ENCODE measurements at places on chromosomes 16 and 17.

GRCh38 chr16:75217389-75217851 is 1.4 kb upstream of the CTRB1 start:
- DNase-seq = no peak

GRCh38 chr17:72134608-72135394 is 14.0 kb downstream of the SOX9 start:
- no peak for DNase-seq

DNA sequence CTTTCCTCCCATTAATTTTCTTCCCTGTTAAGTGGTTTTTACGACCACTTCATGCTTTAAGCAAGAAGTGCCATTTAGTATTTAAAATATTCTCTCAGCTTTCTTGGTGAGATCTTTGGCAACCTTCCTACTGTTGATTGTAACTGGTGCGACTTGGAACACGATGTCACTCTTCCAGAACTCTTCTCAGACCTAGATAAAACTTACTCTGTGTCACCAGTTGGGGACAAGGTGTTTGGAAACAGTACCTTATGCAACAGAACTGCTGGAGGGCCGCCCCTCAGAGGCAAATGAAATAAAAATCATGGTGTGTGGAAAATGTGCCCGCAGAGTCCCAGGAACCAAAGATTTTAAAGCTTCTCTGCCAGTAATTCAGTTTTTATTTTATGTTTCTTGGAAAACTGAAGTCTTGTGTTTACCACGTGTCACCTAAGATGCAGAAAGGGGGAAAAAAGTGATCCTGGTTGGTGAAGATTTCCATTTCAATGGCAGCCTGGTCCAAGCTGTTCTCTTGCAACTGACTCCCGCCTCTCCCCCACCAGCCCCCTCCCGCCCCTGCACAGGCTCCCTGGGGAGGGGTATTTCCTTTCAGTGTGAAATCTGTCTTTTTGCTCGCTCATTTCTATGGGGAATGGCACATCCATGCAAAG is 7.2 kb upstream of the HSD11B2 start:
- no peak for DNase-seq

DNA sequence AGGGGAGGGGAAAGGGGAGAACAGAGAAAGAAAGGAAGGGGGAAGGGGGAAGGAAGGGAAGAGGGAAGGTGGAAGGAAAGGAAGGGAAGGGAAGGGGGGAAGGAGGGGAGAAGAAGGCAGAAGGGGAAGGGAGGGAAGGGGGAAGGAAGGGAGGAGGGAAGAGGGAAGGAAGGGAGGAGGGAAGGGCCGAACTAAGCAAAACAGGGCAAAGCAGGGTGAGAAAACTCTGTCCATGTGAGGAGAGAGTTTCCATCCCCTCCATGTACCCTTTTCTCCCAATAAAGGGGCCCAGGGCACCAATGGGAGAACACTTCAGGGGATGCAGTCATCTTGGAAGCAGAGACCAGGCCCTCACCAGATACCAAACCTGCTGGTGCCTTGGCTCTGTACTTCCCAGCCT is 256.8 kb upstream of the CDH5 start:
- DNase-seq = no peak

DNA sequence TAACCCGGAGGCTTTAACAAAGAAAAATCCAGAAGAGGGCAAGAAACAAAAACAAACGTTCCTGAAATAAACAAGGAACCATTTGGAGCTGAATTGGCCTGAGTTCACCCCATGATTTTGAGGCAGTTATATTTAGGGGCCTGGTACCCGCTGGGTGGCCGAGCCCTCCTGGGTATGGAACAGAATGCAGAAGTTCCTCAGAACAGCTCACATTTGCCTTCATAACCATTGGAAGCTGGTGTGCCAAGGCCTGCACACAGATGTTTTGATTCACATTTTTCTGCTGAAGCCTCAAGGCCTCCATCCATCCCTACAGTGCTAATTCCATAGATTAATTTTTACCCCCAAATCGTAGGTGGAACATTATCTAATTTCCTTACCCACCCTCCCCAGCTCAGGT is 3.3 kb upstream of the ZFHX3 start:
- DNase-seq = no peak

DNA sequence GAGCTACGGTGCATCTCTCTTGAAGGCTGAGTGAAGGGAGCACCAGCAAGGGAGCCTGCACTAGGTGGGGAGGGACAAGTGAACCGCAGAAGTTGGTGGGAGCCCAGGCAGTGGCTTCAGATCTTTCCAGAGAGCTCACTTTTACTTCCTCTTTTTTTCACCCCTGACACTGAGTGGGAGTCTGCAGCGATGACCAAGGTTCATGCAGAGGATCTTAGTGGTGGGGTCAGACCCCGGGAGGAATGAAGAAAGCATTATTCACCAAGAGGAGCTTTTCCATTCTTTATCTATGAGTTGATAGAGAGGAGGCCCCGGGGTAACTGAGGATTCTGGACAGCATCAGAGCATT is 3.0 kb upstream of the CCL2 start:
- peak; percentile 96 for DNase-seq

DNA sequence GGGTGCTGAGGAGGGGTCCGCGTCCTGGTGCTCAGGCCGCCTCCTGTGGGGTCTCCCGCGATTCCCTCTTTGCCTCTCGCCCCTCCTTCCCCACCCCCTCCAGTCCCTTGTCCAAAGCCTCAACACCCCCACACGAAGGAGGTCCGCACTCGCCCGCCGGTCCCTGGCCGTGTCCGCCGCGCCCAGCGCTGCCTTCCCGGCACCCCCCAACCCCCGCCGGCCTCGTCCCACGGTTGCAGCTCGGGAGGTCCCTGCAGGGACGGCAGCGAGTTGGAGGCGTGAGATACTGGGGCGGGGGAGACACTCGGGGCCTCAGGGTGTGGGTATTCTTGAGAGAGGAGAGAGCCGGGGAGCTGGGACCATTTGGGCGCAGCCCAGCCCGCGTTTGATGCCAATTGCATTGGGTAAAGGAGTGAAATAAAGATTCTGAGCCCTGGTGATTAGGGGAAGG is 468 bp downstream of the FLYWCH2 start:
- DNase-seq = peak; percentile 30

GRCh38 chr17:19724501-19725420 is 8.4 kb upstream of the SLC47A2 start:
- DNase-seq = peak; percentile 97

GRCh38 chr16:76622876-76623275 is 345.7 kb downstream of the CNTNAP4 start:
- DNase-seq = no peak

DNA sequence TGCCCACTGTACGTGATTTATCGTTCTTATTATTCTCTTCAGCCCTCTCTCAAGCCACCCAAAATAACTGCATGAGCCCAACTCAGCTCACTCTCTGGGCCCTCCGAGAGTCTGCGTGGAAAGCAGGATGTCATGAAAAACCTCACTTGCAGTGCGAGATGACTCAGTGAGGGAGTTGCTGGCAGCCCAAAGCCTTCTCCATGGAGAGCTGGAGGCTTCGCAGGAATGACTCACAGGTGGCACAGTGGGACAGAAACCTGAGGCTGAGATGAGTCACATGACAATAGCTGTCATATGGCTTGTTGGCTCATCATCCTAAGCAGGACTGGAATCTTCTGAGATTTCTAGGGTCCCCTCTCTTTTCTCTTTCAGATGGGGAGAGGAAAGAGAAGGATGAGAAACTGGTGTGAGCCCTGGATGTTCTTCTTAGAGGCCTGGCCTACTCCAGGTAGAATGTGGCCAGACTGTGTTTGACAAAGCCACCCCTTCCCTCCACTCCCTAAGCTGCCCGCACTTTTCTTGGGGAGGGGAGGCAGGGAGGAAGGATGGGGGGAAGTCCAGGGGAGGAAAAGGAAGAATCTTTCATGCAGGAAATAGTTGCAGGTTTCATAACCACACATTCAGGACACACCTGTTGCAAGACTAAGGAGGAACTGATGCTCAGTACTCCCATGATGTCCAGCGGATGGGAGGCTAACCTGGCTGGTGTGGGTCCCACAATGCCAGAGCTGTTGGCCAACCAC is 160.6 kb upstream of the RPL38 start:
- peak; percentile 2 for DNase-seq

GRCh38 chr16:25835126-25835525 is 143.4 kb downstream of the HS3ST4 start:
- DNase-seq = peak; percentile 45

DNA sequence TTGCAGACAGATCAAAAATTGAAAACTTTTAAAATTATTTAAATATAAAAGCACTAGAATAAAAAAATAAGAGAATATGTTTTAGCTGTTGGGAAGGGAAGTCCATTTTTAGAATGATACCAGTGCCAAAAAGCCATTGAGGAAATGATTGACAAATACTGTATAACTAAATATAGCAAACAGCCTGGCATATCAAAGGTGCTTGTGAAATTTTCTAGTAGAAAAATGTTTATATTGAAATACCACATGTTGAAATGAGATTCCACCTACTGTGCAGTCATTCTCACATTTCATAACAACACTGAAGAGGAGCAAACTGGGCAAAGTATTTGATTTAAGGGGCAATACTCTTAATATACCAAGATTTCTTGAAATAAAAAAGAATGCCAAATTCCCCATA is 183.5 kb downstream of the PHKB start:
- DNase-seq = no peak

GRCh38 chr17:6334386-6334785 is 100.5 kb downstream of the AIPL1 start:
- no peak for DNase-seq

- peak; percentile 86 for DNase-seq
Observed at GRCh38 chr16:67562526-67562917, at the start of gene CTCF. CTCF (plus strand) TSS chr16:67562526; CDS start chr16:67610833, 48,307 bp downstream.

DNA sequence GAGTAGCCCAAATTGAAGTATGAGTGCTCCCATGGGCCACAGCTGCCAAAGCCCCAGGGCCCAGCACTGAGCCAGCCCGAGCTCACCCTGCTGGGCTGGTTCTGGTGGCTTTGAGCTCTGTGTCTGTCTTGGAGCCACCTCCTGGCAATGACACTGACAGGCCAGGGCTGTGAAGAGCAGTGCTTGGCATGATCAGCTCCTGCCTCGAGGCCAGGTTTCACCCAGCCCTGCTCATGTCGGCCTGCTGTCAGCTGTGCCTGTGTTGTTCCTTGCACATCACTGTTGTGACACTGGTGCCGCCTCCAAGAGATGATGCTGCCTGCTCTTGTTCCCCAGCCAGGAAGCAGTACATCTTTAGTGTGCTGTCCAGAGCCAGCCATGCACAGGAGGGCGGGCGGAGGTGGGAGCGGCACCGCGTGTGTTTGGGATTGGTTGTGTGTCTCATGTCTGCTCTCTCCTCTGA is 26.0 kb downstream of the PLD6 start:
- no peak for DNase-seq

GRCh38 chr16:67157892-67158635 is 1.6 kb downstream of the TRADD start:
- DNase-seq = no peak

DNA sequence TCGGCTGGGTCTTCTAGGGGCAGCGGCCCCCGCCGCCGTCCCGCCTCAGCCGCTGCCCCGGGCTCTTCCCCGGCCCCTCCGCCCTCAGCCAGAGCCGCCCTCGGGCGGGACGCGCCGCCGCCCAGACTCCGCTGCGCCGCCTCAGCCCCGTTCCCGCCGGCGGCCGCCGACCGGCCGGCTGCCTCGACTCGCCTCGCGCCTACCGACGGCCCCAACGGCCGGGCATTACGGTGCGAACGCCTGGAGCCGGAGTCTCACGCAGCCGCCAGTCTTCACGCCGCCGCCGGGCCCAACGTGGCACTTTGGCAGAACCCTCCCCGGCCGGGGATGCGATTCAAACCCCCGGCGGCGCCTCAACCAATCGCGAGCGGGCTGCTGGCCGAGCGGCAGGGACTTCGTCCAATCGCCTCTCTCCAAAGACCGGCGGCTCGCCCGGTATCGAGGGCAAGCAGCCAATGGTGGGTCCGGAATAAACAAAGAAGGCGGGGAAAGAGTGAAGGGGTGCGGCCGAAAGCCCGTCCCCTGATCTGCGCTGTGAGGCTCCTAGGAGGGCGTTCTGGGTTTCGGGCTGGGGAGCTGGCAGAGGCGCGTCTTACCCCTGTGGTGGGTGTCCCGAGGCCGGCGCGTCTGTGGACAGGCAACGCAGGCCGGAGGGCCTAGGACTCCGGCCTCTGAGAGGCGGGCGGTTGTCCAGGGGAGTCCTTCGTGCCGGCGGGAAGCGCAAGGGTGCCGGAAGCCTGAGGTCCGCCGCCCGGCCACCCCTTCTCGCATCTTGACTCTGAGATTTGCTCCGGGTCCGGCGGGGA is at the start of gene CDR2:
TSS of gene CDR2 (minus strand) at position 309 of the 806 bp plus-strand sequence. CDS start 310 bp downstream, outside the sequence.
- DNase-seq = peak; percentile 98

DNA sequence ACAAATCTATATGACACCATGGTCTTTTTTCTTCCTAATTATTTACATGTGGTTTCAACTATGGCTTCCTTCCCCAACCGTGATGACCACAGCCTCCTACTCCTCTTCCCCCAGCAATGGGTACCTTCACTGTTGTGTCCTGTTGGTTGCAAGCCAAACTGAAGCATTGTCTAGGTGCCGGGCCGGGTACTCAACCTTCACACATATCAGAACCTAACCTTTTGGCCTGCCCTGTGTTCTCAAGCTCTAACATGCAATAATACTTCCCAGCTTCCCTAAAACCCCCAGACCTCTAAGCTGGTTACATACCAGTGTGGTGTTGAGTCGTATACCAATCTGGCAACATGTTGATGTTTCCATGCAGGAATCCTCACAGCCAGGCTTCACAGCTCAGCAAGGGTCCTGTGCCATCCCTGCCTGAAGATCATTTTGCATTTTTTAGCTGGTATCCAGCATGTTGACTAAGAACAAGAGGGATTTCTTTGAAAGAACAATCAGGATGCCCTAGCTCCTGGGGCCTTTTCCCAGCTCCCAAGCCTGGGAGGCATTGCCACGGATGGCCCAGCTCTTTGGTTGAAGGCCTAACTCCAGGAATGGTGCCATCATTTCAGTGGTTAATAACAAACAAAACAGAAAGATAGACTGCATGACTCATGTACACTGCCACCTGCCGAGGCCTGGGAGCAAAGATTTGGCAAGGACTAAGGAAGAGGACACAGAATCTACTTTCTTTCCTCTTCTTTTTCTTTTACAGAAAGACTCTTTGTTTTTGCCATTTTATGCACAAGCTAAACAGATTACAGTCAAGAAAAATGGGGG is 373.7 kb upstream of the SALL1 start:
- no peak for DNase-seq

DNA sequence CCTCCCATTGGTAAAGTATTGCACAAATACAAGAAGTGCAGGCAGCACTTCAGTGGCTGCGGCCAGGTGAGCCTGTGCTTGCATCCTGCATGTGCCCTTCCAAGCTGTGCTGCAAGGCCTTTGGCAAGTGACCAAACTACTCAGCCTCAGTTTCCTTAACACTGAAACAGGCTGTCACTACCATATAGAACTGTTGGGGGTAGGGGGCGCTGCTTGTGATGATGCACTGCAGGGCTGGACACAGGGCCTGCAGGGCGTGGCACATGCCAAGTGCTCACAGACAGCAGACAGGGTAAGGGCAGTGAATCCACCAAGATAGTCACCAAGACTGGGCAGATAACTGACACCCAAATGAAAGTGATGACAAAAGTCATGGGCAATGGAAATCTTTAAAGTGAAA is 65.6 kb upstream of the SREBF1 start:
- no peak for DNase-seq

DNA sequence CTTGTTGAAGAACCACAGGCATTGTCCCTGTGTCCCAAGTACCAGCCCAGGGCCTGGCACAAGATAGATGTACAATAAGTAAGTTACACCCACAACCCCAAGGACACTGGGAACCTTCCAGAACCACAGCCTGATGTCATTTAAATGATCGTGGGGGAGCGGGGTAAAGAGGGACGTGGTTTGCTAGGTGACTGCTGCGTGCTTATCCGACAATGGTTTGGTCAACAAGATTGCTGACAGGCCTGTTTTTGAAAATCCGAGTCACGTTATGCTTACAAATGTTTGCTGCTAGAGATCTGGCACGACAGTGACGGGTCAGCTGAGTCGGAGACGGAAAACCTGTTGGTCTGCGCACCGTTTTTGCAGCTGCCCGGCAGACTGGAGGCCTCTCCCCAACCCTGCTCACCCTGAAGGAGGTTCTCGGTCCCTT is 22.8 kb downstream of the COTL1 start:
- DNase-seq = peak; percentile 73
